ENCODE measurements at places on chromosomes 7 and 10.

DNA sequence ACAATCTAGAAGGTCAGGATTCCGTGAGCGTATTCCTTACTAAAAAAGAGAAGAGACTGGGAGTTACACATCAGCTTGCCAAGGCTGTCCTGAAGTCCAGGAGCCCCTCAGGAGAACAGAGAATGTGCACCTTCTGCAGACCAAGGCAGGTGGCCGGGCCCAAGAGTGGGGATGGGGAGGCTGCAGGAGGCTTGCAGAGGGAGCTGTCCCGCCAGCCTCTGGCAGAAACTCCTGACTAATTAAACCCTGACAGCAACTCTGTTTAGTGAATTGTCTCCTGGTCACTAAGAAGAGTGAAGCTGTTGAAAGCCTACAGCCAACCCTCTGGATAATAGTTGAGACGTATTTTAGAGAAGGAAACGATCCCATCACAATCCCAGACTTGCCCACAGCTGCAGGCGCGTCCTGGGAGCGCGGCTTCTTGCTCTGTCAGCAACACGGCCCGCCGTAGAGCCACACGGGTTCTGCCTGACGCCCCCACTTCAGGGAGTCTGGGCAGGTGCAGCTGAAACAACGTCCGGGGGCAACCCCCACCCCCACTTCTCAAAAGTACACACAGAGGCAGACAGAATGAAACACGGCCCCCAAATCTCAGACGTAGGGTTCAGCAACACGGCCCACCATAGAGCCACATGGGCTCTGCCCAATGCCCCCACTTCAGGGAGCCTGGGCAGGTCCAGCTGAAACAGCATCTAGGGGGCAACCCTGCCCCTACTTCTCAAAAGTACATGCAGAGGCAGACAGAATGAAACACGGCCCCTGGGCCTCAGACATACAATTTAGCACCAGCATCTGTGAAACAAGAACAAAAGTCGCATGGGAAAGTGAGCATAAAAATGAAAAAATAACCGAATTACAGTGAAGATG, 45.2 kb downstream of the DIP2C start:
- DNase-seq, result no peak

GRCh38 chr10:124249812-124250432, 156.5 kb upstream of the CHST15 start:
- no peak for DNase-seq

GRCh38 chr10:69400936-69401335, 15.8 kb downstream of the TACR2 start:
- no peak for DNase-seq

- DNase-seq, result no peak
Observed at GRCh38 chr10:93459466-93459865, 22.7 kb downstream of the MYOF start.

DNA sequence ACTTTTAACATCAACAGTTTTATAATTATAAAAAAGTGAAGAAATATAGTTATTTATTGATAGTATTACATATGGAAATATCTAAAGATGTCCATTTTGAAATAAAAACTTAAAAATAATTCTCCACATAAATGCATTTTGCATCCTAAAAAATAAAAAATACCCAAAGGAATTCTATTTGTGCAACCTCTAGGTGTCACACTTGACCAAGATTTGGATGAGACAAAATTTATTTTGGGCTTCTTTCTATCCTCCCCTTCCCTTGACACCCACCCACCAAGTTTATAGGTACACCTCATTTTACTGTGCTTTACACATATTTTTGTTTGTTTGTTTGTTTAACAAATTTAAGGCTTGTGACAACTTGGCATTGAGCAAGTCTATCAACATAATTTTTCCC, 3.3 kb upstream of the THSD7A start:
- no peak for DNase-seq

GRCh38 chr7:136312592-136312991, 335.4 kb upstream of the MTPN start:
- DNase-seq, result no peak

DNA sequence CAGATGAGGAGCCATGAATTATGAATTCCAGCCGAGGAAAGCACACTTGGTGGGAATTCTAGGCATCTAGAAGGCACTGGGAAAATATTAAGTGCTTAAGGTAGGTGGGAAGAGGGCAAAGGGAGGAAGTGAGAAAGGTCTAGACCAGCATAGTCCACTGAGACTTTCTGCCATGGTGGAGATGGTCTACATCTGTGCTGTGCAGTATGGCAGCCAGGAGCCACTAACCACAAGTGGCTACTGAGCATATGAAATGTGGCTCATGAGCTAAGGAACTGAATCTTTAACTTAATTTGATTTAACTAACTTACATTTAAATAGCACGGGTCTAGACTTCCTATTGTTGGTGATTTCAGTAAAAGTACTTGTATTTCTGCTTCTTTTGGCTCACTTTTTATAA, 82.5 kb upstream of the SEM1 start:
- DNase-seq, result no peak

GRCh38 chr10:128147669-128148068, 21.4 kb upstream of the MKI67 start:
- no peak for DNase-seq

- no peak for DNase-seq
Observed at GRCh38 chr10:46268076-46268881, 18.5 kb upstream of the ANTXRL start.

DNA sequence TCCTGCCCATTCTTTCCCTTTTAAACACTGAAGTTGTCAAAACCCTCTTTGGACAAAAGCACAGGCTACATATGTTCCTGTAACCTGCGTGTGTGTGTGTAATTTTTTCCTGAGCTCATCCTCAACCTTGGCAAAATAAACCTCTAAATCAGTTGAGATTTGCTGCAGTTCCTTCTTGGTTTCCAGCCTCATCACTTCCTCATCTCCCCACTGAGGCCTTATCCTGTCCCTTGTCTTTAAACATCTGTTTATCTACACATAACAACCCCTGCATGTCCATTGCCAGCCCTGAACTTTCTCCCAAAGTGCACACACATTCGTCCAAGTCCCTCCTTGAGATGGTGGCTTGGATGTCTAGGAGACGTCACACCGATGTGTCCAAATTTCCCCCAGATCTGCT, 35.5 kb downstream of the LYZL2 start:
- no peak for DNase-seq

DNA sequence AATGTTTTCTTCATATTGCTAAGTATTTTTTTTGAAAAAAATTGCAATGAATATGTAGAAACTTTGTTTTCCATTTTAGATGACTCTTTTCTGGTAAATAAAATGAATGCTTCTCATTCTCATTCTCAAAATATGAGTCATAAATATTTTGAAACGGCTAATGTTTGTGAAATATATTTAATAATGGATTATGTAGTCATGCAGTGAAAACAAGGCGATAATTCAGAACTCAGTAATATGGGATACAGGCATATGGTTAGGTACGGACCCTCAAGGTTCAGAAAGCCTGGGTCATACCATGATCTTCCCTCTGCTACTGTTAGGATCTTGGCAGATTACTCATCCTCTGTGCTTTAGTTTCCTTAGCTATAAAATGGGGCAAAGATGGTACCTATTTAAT, 46.2 kb upstream of the SLC39A12 start:
- DNase-seq, result no peak

- no peak for DNase-seq
Observed at GRCh38 chr10:68088740-68089139, 13.7 kb upstream of the HERC4 start.

GRCh38 chr10:114395366-114396022, 8.8 kb downstream of the AFAP1L2 start:
- no peak for DNase-seq

DNA sequence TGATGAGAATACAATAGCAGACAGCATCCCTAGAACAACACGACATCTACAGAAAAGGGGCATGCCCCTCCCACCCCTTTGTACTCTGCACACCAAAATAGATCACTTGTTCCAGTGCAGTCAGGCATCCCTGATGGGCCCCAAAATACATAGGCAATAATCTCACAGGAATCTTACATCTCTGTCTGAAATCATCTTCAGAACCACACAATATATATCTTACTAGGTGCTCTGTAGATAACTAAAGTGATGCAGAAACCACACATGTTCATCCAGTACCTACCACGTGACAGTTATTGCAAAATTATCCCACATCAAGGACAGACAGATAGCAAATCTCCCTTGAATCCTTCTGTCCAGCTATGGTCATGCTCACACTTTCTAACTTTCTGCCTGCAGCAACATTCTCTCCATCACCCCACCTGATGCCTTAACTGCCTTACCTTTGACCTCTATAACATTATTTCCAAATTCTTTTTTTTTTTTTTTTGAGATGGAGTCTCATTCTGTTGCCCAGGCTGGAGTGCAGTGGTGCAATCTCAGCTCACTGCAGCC, 30.7 kb downstream of the ST8SIA6 start:
- DNase-seq, result no peak

GRCh38 chr7:101581891-101582290, 47.2 kb downstream of the MYL10 start:
- DNase-seq, result no peak
